ENCODE measurements at places on chromosomes 4 and X.
A peak's percentile ranks its signal among the peaks of the same experiment; 100 is the strongest.

- no peak for DNase-seq
Observed at GRCh38 chr4:156959298-156959702, 12.3 kb downstream of the PDGFC start.

DNA sequence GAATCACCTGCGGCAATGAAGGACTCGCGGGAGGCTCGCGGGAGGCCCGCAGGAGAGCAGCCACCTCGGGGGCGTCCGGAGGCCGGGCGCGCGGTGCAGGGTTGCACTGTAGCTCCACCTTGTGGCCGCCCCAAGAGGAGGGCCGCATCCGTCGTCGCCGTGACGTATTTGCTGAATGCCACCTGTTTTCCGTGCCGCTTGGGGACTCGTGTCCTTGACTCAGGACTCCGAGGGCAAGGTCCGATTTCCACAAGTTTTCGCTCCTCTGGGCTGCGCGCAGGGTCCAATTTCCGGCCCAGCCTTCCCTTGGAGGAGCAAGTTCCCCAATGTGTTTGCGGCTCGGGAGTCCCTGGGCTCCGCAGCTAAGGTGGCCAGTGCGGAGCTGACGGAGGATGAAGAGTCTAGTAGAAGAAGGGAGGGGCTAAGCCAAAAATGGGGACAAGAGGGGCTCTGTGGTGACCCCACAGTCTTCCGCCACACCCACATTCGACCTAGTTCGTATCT, 10.7 kb upstream of the DLG3 start:
- peak; percentile 86 for DNase-seq

- no peak for DNase-seq
Observed at GRCh38 chr4:147539959-147540358, 59.1 kb downstream of the EDNRA start.

- no peak for DNase-seq
Observed at GRCh38 chr4:24655971-24656370, 71.6 kb upstream of the DHX15 start.

DNA sequence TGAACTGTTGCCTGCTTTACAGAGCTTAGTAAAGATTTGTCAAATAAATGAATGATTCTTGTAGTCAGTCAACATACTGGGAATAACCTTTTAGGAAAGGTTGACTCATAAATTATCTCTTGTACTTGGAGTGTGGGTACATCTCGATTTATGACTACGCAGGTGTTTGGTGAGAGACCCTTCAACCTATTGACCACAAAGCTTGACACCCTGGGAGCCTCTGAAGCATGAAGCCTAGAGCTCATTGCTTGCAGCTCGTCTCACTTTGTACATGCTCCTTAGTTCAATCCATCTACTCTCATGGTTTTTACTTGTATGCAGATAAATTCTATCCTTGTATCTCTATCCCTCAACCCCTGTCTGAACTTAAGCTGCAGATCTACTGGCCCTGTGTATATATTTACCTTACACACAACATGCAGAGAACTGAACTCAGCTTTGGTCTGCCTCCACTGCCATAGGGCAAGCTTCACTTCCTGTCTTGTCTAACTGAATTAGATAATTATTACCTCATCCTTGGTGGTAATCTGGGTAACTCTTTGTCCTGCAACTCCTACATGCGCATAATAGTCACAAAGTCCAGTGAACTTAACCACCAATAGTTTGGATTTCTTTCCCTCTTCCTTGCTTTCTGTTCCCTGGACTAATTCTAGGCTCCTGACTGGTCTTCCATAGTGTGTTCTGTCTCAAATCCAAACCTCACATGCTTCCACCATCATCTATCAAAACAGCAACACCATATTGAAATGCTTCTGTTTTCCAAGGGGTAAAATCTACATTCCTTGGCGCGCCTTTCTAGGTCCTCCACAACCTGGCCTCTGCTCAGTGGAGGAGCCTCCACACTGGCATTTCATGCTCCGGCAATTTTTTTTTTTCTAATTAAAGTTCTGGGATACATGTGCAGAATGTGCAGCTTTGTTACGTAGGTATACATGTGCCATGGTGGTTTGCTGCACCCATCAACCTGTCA, 32.2 kb upstream of the FAT1 start:
- DNase-seq, result no peak

DNA sequence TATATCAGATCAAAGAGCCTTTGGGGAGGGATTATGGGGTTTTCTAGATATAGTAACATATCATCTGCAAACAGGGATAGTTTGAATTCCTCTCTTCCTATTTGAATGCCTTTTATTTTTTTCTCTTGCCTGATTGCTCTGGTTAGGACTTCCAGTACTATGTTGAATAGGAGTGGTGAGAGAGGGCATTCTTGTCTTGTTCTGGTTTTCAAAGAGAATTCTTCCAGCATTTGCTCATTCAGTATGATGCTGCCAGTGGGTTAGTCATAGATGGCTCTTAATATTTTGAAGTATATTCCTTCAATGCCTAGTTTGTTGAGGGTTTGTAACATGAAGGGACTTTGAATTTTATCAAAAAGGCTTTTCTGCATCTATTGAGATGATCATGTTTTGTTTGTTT, 25.6 kb upstream of the ABCB7 start:
- DNase-seq, result no peak

GRCh38 chrX:87409113-87409841, 108.3 kb upstream of the KLHL4 start:
- DNase-seq, result no peak

- DNase-seq, result no peak
Observed at GRCh38 chr4:61831987-61832386, 631.9 kb downstream of the ADGRL3 start.

DNA sequence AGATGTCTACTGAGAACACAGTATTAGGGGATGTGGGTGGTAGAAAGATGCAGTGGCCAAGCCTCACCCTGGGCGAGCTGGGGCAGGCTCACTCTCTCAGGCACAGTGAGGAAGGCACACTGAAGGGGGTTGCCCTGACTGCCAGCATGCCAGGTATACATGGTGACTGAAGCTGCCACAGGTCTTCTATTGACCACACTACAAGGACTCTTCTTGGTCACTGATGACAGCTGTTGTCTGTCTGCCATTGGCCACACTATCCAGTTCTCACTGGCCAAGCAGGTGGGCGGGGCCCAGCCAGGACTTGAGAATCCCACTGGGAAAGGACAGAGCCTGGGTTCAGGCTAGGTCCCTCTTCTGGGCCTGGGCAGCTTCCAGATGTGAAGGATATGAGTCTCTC, 39.7 kb upstream of the TBC1D14 start:
- no peak for DNase-seq

DNA sequence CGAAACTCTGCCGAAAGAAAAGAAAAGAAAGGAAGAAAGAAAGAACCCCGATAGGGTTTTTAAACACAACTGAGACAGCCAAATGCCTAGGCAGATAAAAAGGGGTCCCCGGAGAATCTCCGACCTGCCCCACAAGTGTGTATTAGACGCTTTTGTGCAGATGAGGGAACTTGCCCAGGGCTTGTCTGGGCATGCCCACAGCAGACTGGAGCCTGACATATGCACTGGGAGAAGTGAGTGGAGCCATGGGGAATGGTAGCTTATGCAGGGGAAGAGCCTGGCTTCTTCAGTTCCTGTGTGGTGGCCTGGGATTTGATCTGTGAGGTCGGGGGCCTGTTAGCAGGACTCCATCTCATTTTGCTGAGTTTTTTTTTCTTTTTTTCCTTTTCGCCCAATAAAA, 199.0 kb downstream of the GPC3 start:
- no peak for DNase-seq

DNA sequence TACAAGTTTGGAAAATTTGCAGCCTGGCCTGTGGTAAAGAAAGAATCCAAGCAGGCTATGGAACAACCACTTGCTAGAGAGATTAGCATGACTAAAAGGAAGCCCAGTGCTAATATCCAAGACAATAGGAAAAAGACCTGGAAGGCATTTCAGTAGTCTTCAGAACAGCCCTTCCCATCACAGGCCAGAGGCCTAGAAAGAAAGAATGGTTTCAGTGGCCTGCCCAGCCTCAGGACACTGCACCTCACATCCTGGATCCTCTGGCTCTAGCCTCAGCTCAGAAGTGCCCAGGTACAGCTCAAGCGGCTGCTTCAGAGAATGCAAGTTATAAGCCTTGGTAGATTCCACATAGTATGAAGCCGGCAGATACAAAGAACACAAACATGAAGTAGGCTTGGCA, 449.8 kb upstream of the AR start:
- no peak for DNase-seq

GRCh38 chrX:68978255-68978654, 149.4 kb downstream of the EFNB1 start:
- no peak for DNase-seq

- no peak for DNase-seq
Observed at GRCh38 chrX:6906608-6907007, 240.9 kb upstream of the STS start.

- no peak for DNase-seq
Observed at GRCh38 chr4:177964061-177964460, 521.8 kb upstream of the AGA start.

GRCh38 chrX:106716463-106716862, 10.0 kb upstream of the RNF128 start:
- DNase-seq, result no peak

DNA sequence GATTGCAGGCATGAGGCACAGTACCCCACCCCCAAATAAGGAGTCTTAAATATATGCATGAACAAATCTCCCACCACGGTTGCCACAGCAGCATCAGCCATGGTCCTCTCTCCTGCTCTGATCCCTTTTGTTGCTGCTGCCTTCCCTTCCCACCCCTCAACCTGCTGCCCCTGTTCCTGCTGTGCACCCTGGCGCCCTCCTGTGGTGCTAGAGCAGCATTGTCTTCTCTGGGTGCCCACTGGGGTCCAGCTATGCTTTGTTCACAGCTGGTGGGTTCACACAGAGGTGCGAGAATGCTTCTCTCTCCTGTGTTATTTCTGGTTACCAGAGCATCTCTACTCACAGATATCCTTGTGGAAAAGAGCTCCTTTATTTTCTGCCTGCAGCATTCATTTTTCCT, 116.2 kb downstream of the GATB start:
- DNase-seq, result peak; percentile 43

DNA sequence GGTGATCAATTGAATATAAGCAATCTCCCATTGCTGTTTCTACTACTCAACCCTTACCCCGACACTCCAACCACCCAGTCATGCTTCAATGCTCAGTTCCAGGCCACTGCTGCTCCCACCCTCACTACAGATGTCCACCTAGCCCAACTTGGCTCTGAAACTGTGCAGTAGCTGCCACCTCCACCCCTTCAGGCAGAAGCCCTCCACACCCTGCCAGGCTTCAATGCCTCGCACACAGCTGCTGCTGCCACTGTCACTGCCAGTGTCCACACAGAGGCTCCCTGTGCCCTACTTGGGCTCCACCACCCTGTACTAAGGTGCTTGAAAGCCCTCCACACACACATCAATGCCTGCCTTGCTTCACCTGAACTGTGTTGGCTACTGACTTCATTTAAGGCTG, 34.6 kb downstream of the LAMTOR3 start:
- DNase-seq, result no peak

DNA sequence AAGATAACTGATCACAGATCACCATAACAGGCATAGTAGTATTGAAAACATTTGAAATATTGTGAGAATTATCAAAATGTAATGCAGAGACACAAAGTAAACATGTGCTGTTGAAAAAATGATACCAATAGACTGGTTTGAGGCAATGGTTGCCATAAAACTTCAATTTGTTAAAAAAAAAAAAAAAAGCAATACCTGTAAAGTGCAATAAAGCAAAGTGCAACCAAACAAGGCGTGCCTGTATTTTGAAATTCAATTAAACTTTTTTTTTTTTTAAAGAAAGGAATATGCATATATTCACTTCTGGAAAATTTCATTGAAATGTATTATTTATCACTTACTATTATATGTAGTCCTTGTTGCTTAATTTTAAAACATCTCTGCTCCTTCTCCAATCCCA, 27.7 kb downstream of the TMEM154 start:
- DNase-seq, result no peak

- DNase-seq, result no peak
Observed at GRCh38 chr4:57083090-57083489, 27.1 kb downstream of the IGFBP7 start.

GRCh38 chrX:39654183-39654925, 443.4 kb downstream of the BCOR start:
- DNase-seq, result no peak

- peak; percentile 14 for DNase-seq
Observed at GRCh38 chr4:2942037-2942531, 21.1 kb downstream of the NOP14 start.

DNA sequence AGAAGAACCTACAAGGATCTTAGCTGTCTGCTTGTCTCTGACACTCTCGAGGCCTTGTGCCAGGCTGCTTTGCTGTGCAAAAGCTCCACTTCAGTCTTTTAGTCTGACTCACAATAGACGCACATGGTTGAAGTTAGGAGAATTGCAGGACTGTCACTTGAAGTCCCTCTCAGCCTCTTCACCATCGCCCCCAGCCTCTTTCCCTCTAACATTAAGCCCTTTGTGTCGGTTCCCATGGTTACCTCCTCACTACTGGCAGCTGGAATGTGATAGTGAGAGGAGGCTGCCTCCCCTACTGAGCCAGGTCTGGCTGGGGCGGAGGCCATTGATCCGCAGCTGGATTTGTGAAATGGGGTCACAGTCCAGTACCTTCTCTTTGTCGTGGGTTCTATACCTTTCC, 201.8 kb downstream of the SOWAHB start:
- no peak for DNase-seq

GRCh38 chr4:98506462-98507132, 151.8 kb downstream of the TSPAN5 start:
- no peak for DNase-seq

- peak; percentile 31 for DNase-seq
Observed at GRCh38 chr4:186719925-186720694, 3.5 kb downstream of the FAT1 start.

DNA sequence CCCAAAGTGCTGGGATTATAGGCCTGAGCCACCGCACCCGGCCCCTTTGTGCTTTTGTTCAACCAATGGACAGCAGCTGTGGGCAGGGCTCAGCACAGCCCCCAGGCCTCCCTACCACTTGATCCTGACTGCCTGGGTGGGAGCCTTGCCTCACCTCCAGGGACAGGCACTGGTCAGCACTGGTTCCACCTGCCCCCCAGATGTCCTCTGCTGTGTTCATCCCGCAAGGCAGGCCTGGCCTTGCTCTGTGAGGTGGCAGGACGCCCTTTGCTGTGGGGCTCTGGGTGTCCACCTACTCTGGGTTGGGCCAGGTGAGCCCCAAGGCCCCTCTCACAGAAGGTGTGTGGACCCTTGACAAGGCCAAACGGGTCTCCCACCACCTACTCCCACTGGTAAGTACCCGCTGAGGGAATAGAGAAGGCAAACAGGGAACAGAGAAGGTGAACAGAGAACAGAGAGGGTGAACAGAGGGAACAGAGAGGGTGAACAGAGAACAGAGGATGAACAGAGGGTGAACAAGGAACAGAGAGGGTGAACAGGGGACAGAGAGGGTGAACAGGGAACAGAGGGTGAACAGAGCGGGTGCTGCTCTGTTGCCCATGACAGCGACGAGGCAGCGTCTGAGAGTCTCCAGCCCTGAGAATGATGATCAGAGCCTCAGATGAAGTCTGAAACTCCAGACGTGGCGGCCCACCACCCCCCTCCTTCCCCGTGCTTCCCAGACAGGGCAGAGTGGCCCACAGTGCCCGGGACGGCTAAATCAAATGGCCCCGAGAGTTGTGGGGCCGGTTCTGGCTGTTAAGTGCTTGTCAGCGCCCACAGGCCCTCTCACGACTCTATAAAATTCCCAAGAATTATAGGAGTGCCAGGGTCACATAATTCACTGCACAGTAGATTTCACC, 55.0 kb upstream of the NKX1-1 start:
- DNase-seq, result no peak
